ENCODE measurements at places on chromosomes 4 and X.

GRCh38 chr4:136863756-136864155 lies 668.5 kb downstream of the PCDH18 start:
- DNase-seq: peak; percentile 10

DNA sequence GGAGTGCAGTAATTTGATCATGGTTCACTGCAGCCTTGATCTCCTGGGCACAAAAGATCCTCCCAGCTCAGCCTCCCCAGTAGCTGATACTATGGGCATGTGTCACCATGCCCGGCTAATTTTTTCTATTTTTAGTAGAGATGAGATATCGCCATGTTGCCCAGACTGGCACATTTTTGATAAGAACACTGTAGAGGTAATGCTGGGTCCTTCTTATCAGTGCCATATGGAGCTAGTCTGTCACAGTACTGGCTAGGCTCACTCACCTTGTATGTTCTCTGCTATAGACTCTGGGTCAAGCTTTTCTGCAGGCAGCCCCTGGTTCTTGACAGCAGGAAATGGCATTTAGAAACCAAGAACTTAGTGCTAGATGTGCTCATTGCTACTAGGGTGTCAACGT lies 53.9 kb downstream of the BCOR start:
- no peak for DNase-seq

- peak; percentile 91 for DNase-seq
Observed at GRCh38 chr4:124641715-124642381, 70.7 kb downstream of the ANKRD50 start.

GRCh38 chrX:115911967-115912366 lies 258.6 kb upstream of the AGTR2 start:
- no peak for DNase-seq

GRCh38 chr4:13763707-13764106 lies 136.2 kb upstream of the BOD1L1 start:
- no peak for DNase-seq

DNA sequence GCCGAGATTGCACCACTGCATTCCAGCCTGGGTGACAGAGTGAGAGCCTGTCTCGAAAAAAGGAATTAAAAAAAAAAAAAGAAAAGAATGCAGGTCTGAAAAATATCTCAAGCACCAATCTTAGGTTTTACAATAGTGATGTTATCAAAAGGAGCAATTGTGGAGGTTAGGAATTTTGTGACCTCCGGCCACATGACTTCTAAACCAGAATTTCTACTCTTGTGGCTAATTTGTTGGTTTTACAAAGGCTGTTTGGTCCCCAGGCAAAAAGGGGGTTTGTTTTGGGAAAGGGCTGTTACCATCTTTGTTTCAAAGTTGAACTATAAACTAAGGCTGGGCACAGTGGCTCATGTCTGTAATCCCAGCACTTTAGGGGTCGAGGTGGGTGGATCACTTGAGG lies 15.4 kb upstream of the ZNF41 start:
- DNase-seq: no peak

GRCh38 chr4:140042634-140043033 lies 111.3 kb downstream of the MAML3 start:
- DNase-seq: no peak

- DNase-seq: no peak
Observed at GRCh38 chr4:21452931-21453330, 495.6 kb downstream of the KCNIP4 start.

DNA sequence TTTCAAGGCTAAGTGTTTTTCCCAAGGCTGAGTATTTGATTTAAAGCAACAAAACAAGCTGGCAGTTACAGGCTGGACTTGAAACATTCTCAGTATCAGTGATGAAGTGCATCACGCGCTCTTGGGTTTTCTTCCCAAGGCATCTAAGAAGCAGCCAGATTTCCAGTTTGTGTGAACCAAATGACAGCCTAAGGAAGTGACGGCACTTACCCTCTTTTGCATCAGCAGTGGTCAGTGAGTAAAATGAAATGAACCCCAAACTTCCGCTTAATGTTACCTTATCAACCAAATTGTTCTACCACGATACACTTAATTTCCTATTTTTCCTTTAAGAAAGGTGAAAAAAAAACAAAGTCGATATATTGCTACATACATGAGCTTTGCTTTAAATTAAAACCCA lies 15.8 kb upstream of the GYPE start:
- no peak for DNase-seq

- no peak for DNase-seq
Observed at GRCh38 chrX:18887825-18888212, 96.1 kb downstream of the PHKA2 start.

- no peak for DNase-seq
Observed at GRCh38 chrX:39309721-39310152, 508.5 kb downstream of the MID1IP1 start.

DNA sequence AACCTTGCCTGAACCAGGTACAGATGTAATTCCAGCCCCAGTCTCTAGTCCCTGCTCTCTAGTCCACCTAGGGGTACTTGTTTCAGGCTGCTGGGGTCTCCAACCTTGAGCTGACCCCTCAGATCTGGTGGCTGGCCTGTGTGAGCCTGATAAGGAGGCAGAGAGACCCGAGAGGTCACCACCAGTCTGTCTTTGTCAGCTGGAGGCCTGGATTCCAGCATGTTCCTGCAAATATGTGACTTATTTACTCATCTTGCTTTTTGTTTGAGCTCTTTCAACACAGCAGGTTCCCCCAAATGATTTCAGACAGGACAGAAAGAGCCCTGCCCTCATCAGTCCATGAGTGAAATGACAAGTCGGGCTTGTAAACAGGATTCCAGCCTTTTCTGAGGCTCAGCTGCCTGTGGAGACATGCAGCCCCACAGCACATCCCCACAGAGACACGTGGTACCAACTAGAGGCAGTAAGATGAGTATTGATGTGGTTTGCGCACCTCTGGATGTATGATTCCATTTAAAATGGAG lies 37.5 kb upstream of the STK26 start:
- DNase-seq: no peak

DNA sequence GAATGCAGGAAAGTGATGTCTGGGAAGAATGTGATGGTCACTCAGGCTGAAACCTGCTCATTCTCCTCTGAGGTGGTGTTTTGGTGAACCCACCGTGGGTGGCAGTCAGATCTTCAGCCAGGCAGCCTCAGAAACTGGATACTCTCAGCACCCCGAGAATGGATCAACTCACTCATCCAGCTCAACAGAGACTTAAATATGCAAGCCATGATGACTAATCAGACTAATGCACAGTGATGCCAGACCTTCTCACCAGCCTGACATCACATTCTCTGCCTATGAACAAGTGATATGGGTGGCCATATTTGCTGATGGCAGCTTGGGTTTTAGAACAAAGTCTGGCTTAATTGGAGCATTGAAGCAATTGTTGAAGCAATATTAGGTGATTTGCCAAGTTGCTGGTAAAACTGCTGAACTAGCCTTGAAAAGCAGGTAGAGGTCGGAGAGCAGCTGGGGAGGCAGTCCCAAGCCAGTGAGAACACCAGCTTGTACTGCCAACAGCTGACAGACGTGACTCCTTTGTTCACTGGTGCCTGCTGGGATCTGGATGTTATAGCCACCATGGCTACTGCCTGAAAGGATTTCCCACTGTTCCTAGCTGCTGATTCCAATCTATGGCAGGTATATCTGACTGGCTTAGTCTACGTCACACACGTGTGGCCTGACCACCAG lies 608.1 kb downstream of the MID1IP1 start:
- no peak for DNase-seq

- no peak for DNase-seq
Observed at GRCh38 chrX:98405376-98405775, 1521.7 kb downstream of the RPA4 start.

DNA sequence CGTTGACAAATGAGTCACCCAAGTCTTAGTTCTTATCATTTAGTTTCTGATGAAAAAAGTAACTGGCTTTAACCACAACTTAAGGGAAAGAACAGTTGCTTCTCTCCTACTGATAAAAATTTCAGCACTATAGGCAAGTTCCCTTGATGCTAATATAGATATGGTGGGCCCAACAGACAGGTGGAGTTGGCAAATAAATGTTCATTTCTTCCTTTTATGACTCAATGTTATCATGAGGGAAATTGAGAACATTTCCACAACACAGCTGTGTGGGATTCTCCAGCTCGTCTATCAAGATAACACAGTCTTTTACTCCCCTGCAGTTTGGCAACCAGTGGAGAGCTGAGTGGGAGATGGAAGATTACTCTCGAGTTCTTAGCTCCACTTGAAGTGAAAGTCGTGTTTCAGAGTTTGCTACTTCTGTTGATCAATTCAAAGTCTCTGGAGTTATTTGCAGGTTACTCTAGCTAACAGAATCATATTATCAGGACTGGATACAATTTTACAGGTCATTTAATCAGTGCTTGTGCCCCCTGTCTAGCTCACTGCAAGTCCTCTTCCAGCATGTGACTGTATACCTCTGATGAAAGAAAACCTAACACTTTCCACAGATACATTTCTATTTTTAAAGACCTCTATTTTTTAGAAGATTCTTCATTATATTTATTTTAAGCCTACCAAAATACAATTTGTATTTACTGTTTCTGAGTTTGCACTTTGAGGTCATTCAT lies 270.6 kb upstream of the GK2 start:
- no peak for DNase-seq

GRCh38 chrX:123961268-123962005 lies at the start of gene STAG2:
Gene STAG2 (plus strand): TSS chrX:123961706. CDS start chrX:124022628, 60,922 bp downstream.
- DNase-seq: peak; percentile 73

DNA sequence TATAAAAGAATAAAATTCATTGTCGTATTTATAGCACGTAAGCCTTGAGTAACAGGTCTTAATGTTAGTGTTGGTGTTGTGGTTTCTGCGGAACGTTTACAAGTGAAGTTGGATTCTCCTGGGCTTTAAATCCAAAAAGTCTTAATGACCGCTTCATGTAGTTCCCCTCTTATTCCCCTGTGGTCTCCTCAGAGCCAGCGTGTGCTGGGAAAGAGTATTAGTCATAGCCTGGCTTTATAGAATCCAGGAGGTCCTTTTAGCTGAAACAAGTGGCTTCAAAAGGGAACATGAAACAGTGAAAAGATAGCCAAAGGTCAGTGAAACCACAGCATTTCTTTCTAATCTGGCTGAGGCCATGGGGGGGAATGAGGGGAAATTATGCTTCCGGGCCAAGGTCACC lies 79.1 kb downstream of the CLCN4 start:
- DNase-seq: no peak

GRCh38 chrX:63761639-63762038 lies 23.4 kb downstream of the ARHGEF9 start:
- DNase-seq: no peak

- no peak for DNase-seq
Observed at GRCh38 chr4:111537871-111538270, 607.4 kb upstream of the FAM241A start.

DNA sequence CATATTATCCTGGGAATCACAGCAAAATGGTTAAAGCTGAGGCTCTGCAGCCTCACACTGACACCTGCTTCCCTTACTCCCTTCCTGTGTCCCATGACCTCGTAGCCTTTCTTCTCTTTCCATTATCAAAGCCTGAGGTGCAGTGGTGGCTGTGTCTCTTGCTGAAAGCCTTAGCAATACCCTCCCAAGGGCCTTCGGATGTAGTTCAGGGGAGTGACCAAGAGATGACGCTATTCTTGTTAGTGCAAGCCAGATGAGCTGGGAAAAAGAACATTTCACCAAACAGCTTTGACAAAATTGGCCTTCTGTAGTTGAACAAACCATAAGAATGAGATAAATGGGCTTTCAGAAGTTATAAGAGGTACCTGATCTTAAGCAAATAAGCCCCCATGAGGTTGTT lies 31.6 kb downstream of the SMIM10L2A start:
- no peak for DNase-seq

- peak; percentile 37 for DNase-seq
Observed at GRCh38 chrX:46446727-46447378, 98.4 kb downstream of the ZNF674 start.

DNA sequence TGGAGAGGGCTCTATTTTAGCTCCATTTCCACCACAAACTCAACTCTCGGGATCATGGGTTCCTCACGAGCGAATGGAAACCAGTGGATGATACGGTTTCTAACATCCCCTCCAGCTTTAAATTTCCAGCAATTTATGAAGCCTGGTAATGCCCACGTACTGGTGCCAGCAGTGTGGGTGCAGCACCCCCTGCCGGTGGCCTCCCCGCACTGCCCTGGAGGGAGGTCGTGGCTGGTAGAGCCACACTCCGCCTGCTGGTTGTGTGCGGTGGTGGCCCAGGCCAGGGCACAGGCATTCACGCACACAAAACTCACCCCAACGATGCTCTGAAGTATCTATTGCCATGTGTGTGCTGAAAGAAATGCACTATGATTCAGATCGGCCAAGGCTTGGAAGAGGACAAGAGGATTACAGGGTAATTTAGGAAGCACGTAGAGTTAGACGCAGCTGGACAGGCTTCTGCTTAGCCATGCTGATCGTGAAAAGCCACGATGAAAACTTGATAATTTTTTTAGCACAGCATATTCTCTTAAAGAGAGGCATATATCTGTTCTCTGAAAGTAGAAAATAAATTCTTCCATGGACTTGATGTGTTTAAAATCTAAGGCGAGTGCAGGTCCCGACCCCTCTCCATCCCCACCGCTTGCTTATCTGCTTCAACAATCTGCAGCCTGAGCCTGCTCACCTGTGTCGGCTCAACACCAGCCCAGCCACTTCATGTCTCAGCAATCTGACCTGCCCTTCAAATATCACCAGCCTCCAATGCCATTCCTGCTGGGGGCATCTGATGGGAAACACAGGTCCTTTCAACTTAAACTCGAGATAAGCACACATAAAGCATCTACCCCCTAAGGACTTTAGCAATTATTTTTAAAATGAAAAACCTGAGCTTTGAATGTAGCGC lies 59.1 kb downstream of the SCD5 start:
- peak; percentile 31 for DNase-seq

GRCh38 chr4:6113641-6114040 lies 86.7 kb downstream of the JAKMIP1 start:
- no peak for DNase-seq

- DNase-seq: no peak
Observed at GRCh38 chr4:164937576-164938270, 39.7 kb downstream of the TRIM61 start.

- no peak for DNase-seq
Observed at GRCh38 chr4:5960252-5960880, 57.9 kb downstream of the C4orf50 start.

GRCh38 chr4:147110473-147111367 lies 165.1 kb upstream of the TTC29 start:
- no peak for DNase-seq

All from HCT116 (cell line).